Activated CD8-positive, alpha-beta T cell treated with anti-CD3 and anti-CD28 coated beads for 36 hours (primary cell): ENCODE measurements at places on chromosomes 12 and 14. TPM values are rescaled to one million over a fixed set of nuclear protein-coding genes. Genes with fewer than 3 reads are reported as not detected.

DNA sequence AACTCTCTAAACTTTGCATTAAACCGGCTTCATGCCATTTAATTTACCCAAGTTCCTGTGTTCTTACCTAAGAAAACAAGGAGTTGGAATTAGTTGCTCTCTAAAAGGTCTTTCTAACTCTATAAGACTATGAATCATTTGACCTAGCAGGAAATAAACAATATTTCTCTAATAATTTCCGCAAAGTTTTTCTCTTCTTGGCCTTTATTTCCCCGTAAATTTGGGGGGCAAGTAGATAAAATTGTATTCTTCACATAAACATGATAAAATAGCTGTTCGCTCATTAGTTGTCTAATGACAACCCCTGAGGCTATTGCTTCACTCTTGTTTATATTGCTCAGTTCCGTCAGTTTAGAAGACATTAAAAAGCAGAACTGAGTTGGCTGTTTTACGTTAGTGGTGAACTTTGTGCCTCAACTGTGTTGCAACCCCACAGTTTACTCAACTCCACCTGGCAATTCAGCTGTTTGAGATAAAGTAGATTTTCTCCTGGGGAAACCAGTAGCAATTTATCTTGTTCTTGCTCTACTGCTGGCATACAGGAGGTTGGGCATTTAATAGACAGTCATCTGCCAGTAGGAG is 74.7 kb downstream of the BTG1 start:
- no peak overlapping the region for H3K27ac ChIP-seq
- H3K36me3 ChIP-seq, result peaks cover 13% of the 10 kb centered on the region
- H3K27me3 ChIP-seq, result no peaks in the 10 kb centered on the region
- peaks cover 36% of the 10 kb centered on the region for H3K4me1 ChIP-seq

GRCh38 chr12:126915309-126915708 is 1351.7 kb upstream of the TMEM132C start:
- no peaks in the 10 kb centered on the region for H3K4me1 ChIP-seq
- no peaks in the 10 kb centered on the region for H3K36me3 ChIP-seq
- no peak overlapping the region for H3K27ac ChIP-seq
- DNase-seq, result no peak
- H3K4me3 ChIP-seq, result no peak overlapping the region
- no peaks in the 10 kb centered on the region for H3K27me3 ChIP-seq

DNA sequence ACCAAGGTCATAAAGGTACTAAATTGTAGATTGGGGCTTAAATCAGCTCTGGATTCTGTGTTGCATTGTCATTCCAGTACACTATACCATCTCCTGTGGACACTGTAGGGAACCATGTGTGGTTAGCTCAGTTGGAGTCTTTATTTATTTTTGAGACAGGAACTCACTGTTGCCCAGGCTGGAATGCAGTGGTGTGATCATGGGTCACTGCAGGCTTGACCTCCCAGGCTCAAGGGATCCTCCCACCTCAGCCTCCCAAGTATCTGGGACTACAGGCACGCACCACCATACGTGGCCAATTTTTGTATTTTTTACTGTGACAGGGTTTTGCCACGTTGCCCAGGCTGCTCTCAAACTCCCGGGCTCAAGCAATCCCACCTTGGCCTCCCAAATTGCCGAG is 6.7 kb downstream of the PAPOLA start:
- H3K4me3 ChIP-seq, result no peak overlapping the region
- H3K4me1 ChIP-seq, result peaks cover 86% of the 10 kb centered on the region
- H3K27me3 ChIP-seq, result no peaks in the 10 kb centered on the region
- DNase-seq, result no peak
- H3K27ac ChIP-seq, result peak overlapping the region; percentile 24
- peaks cover 26% of the 10 kb centered on the region for H3K36me3 ChIP-seq

GRCh38 chr12:90630006-90630405 is 325.0 kb downstream of the CCER1 start:
- H3K27me3 ChIP-seq, result no peaks in the 10 kb centered on the region
- DNase-seq, result no peak
- no peaks in the 10 kb centered on the region for H3K4me1 ChIP-seq
- no peak overlapping the region for H3K27ac ChIP-seq
- H3K4me3 ChIP-seq, result no peak overlapping the region
- H3K36me3 ChIP-seq, result no peaks in the 10 kb centered on the region

GRCh38 chr14:72736308-72736707 is 157.6 kb downstream of the DPF3 start:
- no peaks in the 10 kb centered on the region for H3K36me3 ChIP-seq
- H3K27ac ChIP-seq, result no peak overlapping the region
- DNase-seq, result no peak
- H3K4me3 ChIP-seq, result no peak overlapping the region
- H3K4me1 ChIP-seq, result no peaks in the 10 kb centered on the region

DNA sequence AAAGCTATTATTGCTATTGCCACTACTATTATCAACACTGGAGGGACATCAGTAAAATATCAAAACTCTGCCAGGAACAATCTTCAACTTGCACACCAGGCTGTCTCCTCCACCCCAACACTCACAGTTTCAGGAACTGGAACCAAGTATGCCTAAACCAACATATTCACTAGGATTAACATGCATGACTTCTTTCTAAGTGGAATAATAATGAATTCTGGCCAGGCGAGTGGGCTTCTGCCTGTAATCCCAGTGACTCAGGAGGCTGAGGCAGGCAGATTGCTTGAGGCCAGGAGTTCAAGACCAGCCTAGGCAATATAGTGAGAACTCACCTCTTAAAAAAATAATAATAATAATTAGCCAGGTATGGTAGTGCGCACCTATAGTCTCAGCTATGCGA is 58.1 kb downstream of the TBX5 start:
- DNase-seq, result no peak
- H3K27me3 ChIP-seq, result peaks cover 3% of the 10 kb centered on the region
- H3K4me1 ChIP-seq, result no peaks in the 10 kb centered on the region
- H3K27ac ChIP-seq, result no peak overlapping the region

DNA sequence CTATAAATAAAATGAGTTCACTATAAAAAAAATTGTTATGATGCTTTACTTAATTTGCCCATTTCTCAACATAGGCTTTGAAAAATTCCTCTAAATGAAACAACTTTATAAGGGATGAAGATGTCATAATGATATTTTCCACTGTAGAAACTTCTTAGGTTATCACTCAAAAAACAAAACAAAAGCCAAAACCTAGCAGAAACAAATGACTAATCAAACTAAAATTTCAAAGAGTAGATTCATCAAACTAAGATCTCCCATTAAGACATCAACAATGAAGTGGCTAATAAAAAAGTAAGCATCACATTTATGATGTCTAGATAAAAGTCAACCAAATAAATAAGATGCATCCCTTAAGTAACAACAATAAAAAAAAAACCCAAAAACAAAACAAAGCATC is 36.9 kb upstream of the TTC7B start:
- H3K27me3 ChIP-seq, result no peaks in the 10 kb centered on the region
- no peak for DNase-seq
- H3K4me3 ChIP-seq, result no peak overlapping the region
- H3K36me3 ChIP-seq, result no peaks in the 10 kb centered on the region
- no peaks in the 10 kb centered on the region for H3K4me1 ChIP-seq

DNA sequence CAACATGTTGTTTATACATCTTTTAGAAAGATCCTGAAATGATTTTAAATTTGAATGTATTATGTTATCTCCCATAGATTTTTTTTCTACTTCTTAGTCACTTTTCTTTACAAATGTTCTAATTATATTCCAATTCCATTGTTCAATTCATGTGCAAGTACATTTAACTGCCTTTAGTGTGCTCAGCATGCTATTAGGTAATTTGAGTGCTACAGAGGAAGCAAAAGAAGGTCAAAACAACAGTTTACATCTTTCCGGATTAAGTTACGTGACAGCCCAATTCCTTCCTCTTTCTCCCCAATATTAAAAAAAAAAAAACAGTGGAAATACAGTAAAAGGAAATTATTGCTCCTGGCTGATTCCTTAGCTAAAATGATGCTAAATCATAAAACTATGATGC is 98.3 kb downstream of the RTN1 start:
- DNase-seq, result no peak
- H3K27ac ChIP-seq, result no peak overlapping the region

GRCh38 chr12:131116468-131117117 is 162.9 kb downstream of the ADGRD1 start:
- H3K27ac ChIP-seq, result no peak overlapping the region
- peaks cover 3% of the 10 kb centered on the region for H3K4me1 ChIP-seq
- no peaks in the 10 kb centered on the region for H3K36me3 ChIP-seq
- no peaks in the 10 kb centered on the region for H3K27me3 ChIP-seq
- H3K4me3 ChIP-seq, result no peak overlapping the region

DNA sequence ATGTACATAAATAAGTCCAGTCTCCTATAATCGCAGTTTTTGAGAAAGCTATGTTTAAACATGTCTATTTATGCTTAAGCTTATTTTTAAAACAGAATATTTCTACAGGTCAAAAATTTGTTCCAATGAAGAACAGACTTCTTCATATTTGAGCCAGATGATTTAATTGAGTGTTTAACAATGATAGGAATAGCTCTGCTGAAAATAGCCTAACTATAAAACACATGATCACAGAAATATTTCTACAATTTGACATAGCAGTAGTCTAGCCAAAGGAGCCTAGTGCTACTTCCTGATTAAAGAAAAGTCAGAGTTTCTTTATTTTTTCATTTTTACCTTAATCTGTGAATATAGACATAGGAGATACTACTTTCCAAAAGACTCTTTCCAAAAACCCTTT is 29.4 kb downstream of the DCP1B start:
- H3K4me1 ChIP-seq, result no peaks in the 10 kb centered on the region
- no peak overlapping the region for H3K4me3 ChIP-seq

DNA sequence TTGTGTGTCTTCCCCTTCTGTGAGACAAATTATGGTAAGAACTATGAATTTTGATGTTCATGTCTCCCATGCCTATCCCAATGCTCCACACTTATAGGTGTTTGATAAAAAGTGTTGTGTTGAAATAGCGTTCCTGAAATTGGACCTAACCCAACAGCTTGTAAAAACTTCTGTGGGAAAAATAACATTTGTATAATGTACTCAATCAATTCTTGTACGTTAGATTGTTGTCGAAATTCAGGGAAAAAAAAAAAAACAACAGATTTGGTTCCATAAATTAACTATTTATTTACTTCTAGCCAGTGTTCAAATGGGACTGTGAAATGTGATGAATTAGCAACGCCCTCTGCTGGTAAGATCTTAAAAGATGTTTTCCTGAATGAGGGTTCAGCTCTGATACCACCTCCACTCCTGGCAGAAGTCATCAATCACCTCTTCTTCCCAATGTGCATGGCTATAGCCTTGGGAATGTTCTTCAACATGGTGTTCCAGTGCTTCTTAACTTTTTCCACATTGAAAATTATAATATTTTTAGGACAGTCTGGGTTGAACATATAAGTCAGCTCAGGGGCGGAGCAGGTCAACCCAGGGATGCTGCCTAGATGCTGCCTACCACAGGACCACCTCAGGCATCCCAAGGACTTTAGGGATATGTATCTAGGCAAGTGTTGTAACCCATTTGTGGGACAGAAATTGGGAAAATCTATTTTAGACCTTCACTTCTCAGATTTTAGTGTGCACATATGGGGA is 170.6 kb downstream of the OTOGL start:
- H3K27ac ChIP-seq, result no peak overlapping the region
- no peaks in the 10 kb centered on the region for H3K4me1 ChIP-seq
- peak; percentile 4 for DNase-seq

GRCh38 chr12:76962099-76962498 is 83.3 kb upstream of the CSRP2 start:
- H3K4me3 ChIP-seq, result no peak overlapping the region
- H3K27me3 ChIP-seq, result peaks cover 4% of the 10 kb centered on the region
- H3K36me3 ChIP-seq, result no peaks in the 10 kb centered on the region
- H3K4me1 ChIP-seq, result no peaks in the 10 kb centered on the region
- DNase-seq, result no peak
- no peak overlapping the region for H3K27ac ChIP-seq

OAS3 gene
- 22.2 TPM for total RNA-seq

GRIN2B gene
- total RNA-seq, result not detected

C1QL4 gene
- not detected for total RNA-seq

GLIPR1 gene
- 15.9 TPM for total RNA-seq

PTPRR gene
- not detected for total RNA-seq

CLEC4D gene
- total RNA-seq, result not detected
